AG08396 (cell line): ENCODE measurements at places on chromosomes 12 and 14.

DNA sequence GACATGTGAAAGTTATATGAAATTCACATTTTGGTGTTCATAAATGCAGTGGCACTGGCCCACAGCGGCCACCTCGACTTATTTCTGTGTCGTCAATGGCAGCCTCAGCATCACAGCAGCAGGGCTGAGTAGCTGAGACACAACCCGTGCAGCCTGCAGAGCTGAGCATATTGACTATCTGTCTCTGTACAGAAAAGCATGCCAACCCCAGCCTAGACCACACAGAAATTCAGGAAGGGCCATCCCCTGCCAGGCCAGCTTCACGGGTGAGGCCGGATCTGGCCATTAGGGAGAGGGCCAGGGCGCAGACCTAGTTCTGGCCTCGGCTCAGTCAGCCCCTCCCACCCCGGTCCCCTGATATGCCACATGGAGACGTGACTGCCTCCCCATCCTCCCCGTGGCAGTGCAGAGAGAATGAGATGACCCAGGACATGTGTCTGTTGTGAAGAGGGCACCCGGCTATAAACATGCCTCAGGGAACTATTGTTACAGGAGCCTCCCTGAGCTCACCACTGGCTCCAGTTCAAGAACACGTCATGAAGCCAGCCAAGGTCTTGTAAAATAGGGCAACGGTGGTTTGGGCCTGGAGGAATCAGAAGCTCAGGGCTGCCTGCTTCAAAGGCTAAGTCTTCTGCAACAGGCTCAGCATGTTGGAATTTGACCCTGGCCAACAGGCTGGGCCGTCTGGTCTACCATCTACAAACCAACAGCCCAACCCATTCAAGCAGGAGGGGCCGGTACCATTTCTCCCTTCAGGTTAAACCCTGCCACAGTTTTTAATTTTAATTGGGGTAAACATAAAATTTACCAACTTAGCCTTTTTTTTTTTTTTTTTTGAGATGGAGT lies 25.5 kb downstream of the SCARB1 start:
- DNase-seq, result peak; percentile 92

- peak; percentile 63 for DNase-seq
Observed at GRCh38 chr12:52924764-52925716, 20.2 kb upstream of the KRT8 start.

GRCh38 chr12:21910657-21911056 lies 30.6 kb downstream of the ABCC9 start:
- no peak for DNase-seq

- peak; percentile 92 for DNase-seq
Observed at GRCh38 chr12:124904306-124905098, 9.9 kb downstream of the UBC start.
